ENCODE measurements at places on chromosomes 16 and 17.

DNA sequence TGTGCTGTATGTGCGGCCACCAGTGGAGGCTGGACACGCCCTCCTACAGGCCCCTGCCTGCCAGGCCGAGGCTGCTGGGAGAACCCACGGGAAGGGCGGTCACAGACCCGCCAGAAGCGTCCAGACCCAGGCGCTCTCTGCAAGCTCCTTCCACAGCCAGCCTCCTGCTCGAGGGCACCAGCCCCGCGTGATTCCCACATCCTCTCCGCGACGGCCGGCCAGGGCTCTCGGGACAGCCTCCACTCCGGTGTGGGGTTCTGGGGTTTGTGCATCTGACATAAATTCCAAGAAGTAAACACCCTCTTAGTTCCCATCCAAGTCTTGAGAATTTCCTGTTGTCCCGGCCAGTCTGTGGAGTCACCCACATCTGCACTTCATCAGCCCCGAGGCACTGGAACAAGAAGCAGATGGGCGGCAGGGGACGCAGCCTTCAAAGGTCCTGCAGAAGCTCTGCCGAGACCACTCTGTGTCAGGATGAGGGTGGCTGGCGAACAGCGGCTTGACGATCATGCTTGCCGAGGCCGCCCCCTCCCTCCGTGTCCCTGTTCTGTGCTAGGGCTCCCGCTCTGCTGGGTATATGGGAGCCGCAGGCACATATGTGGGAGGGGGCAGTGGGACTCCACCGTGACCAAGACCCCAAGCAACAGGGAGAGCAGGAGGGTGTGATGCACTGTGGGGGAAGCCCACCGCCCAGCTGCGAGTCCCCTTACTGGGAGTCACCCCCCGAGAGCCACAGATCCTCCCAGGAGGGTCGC is 2.4 kb upstream of the TMEM204 start:
- no peak for DNase-seq

- no peak for DNase-seq
Observed at GRCh38 chr17:60154616-60155426, 5.0 kb downstream of the CA4 start.

- DNase-seq, result no peak
Observed at GRCh38 chr16:17470182-17470907, 415 bp downstream of the XYLT1 start.

- no peak for DNase-seq
Observed at GRCh38 chr16:88065747-88066142, 114.5 kb downstream of the BANP start.

- no peak for DNase-seq
Observed at GRCh38 chr16:11627292-11627663, 40.6 kb upstream of the LITAF start.

DNA sequence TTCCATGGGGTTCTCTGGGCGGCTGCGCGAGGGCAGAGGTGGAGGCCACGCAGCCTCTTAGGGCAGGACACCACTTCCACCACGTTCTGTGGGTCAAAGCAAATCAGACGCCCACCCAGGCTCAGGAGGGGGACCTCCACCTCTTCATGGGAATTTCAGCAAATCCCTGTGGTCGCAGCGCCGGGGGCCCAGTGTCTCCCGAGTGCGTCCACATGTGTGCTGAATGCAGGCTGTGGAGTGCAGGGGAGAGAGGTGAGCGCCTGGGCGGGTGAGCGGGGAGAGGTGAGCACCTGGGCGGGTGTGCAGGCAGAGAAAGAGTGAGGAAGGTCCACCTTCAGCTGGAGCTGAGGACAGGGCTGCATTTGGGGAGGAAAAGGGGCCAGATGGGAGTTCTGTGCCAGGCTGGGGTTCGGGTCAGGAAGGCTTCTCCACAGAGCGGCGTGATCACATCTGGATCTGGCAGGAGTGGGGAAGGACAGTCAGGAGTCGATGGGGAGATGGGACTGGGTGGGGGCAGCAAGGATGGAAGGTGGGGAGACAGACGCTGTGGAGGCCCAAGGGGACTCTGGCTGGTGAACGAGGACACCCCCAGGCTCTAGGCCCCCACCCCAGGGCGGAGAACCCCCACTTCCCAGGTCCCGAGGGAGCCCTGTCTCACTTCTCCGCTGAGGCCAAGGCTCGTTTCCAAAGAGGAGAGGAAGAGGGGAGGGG is 36.8 kb upstream of the CBFA2T3 start:
- no peak for DNase-seq

GRCh38 chr16:12340151-12340733 is 363.7 kb downstream of the SNX29 start:
- DNase-seq, result no peak

DNA sequence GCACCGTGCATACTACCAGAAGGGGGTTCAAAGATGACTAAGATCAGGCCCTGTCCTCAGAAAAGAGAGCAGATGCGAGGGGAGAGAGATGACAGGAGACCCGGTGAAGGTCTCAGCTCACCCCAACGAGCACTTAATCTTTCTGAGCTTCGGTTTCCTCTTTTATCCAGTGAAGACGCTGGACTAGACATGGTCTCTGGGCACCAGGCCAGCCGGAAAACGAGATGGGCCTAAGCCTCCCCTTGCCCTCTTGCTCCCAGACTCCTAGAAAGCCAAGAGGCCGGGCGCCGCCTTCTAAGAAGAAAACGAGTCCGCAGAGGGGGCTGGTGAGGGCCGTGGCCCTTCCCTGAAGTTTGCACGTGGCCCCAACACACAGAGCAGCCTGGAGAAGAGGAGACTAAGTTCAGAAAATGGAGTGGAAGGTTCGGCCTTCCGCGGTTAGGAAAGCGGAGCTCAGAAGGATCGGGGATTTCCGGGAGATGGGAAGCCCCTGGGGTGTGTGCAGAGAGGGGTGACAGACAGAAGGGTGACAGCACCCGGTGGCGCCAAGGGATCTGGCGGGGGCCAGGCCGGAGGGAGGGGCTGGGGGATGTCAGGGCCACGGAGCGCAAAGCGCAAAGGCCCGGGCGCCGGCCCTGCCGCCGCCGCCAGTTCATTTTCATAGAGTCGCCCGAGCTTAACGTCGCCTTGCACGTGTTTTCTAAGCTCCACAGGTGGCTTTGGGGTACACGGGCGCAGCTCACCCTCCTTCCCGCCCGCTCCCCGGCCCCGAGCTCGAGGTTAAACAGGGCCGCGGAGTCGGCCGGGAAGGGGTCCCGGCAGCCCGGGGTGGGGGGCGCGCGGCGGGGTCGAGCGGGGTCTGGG is 42.1 kb upstream of the BHLHA9 start:
- no peak for DNase-seq

DNA sequence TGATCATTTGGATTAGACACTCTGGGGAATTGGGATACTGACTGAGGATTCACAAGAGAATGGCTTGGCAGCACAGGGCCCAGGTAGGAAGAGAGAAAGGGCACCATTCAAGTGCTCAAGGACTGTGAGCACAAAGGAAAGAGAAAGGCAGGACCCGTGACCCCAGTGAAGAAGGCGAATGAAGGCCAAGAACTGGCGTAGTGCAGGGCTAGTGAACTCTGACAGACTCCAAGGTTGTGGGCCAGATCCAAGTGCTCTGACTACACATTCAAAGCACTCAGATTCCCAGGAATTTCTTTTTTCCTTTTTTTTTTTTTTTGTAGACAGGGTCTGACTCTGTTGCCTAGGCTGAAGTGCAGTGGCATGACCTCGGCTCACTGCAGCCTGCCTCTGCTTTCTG is 5.0 kb downstream of the GTF3C1 start:
- no peak for DNase-seq

DNA sequence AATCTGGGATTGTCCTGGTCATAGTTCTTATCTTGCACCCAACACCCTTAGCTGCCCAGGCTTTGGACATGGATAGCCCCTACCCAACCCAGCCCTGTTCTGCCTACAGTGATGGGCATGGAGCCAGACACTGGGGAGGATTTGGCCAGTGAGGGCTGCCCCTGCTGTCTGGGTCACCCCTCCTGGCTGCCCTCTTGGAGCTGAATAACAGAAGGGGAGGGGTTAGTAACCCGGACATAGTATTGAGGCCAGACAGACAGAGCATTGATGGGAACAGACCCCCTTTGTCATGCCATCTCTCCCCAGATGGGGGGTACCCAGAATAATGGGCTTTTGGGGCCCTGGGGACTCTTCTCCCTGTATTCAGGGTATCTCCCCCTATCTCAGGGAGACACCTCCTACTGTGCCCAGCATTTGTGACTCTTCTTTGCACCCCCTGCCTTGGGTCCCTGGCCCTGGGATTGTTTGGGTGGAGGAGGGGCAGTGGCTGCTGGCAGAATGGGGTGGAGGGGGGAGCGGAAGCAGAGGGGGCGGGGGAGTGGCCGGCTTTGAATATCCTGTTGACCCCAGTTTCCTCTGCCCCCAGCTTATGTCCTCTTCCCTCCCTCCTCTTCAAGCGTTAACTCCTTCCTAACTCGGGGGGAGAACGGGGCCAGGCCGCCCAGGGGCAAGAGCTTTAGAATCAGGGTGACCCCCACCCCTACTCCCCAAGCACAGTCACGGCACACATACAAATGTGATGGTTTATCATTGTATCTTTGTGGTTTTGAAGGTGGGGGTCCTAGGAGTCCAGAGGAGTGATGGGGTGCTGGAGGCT is 17.0 kb downstream of the GJD3 start:
- no peak for DNase-seq
